Kidney (tissue), 22 donors: ENCODE measurements at places on chromosomes 12 and 14. TPM values are rescaled to one million over a fixed set of nuclear protein-coding genes. Genes with fewer than 3 reads are reported as not detected.

PLEKHG7 gene
- 1.5 TPM for total RNA-seq

NDRG2 gene
- 86.2 TPM for total RNA-seq

DNA sequence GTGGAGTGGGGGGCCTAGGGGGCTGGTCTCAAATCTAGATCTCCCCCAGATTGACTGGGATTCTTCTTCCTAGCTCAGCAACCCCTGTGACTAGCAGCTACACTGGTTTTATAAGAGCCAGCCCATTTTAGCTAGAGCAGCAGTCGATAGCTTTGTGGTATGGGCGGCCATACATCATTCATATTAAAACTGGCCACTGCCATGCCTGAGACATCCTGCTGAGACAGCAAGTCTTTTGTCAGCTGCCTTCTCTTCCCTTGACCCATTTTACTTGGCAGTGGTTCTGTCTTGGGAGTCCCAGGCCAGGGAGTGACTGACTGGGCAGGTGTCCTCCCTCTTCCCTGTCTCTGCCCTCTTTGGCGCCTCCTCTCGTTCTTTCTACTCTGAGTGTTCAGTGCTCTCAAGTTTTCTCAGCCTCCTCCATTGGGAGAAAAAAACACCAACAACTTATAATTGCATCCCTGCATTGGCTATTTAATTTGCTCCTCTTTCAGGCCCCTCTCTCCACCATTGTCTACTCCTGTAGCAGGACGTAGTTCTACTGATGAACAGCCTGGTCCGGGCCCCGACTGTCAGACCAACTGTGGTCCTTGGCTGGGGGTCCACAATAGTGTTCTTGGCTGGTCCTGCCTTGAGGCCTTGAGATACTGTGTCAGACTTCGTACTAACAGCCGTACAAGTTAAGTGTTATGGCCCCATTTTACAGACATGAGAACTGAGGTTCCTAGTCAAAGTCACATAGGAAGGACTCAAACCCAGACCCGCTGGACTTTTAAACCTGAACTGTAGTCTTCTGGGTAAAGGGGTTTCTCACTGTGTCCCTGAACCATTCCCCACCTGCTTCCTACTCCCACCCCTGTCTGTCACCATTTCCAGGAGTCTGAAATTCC, 18.3 kb upstream of the JDP2 start:
- no peak overlapping the region for H3K4me3 ChIP-seq
- no peaks in the 10 kb centered on the region for H3K4me1 ChIP-seq
- no peak for DNase-seq
- H3K27me3 ChIP-seq = no peaks in the 10 kb centered on the region
- no peak overlapping the region for H3K27ac ChIP-seq

DNA sequence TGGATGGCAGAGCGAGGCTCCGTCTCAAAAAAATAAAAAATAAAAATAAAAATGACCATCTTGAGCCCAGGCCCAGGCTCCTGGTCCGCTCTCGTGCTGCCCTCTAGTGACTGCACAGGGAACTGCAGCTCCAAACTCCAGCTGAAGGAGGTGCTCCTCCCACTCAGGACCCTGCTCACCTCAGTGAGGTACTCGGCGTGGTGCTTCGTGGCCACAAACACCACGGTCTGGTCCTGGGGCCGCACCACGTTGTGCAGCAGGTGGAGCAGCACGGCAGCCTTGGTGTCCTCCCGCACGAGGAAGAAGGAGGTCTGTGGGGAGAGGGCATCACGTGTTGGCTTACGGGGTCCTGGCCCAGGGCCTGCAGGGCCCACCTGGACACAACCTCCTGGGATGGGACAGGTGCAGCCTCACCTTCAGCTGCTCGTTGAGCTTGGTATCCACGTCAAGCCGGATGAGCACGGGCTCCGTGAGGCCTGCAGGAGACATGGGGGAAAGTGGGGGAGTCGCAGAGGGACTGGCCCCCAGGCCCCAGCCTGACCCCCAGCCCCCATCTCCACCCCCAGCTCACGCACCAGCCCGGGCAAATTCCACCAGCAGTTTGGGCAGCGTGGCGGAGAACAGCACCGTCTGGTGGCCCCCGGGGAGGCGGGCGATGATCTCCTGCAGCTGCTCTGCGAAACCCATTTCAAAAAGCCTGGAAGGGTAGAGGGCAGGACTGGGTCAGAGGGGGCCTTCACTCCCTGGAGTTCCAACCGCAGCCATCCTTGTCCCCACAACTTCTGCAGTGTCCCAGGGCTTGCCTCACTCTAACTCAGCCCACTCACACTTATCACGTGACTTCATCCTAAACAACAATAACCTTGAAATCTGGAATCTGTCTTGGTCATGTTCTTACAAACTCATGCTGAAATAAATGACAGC, 10.6 kb downstream of the DDX54 start:
- H3K4me3 ChIP-seq = no peak overlapping the region
- peaks cover 67% of the 10 kb centered on the region for H3K36me3 ChIP-seq
- H3K4me1 ChIP-seq = no peaks in the 10 kb centered on the region
- H3K27ac ChIP-seq = no peak overlapping the region
- H3K27me3 ChIP-seq = no peaks in the 10 kb centered on the region

- no peaks in the 10 kb centered on the region for H3K36me3 ChIP-seq
- H3K27me3 ChIP-seq = no peaks in the 10 kb centered on the region
- H3K4me1 ChIP-seq = peaks cover 5% of the 10 kb centered on the region
- no peak overlapping the region for H3K4me3 ChIP-seq
Measured at GRCh38 chr14:71523630-71524319, 408.5 kb upstream of the RGS6 start.
